Tibial nerve (tissue), 4 donors: ENCODE measurements at places on chromosomes 4 and X. TPM values are rescaled to one million over a fixed set of nuclear protein-coding genes. Genes with fewer than 3 reads are reported as not detected.

Gene SPANXD
- not detected for total RNA-seq

Gene PGRMC2
- 21.8 TPM for total RNA-seq

GRCh38 chr4:171017593-171017992 lies 795.6 kb upstream of the GALNTL6 start:
- no peaks in the 10 kb centered on the region for H3K4me1 ChIP-seq
- no peak for DNase-seq
- H3K36me3 ChIP-seq = no peaks in the 10 kb centered on the region
- no peak overlapping the region for H3K4me3 ChIP-seq

DNA sequence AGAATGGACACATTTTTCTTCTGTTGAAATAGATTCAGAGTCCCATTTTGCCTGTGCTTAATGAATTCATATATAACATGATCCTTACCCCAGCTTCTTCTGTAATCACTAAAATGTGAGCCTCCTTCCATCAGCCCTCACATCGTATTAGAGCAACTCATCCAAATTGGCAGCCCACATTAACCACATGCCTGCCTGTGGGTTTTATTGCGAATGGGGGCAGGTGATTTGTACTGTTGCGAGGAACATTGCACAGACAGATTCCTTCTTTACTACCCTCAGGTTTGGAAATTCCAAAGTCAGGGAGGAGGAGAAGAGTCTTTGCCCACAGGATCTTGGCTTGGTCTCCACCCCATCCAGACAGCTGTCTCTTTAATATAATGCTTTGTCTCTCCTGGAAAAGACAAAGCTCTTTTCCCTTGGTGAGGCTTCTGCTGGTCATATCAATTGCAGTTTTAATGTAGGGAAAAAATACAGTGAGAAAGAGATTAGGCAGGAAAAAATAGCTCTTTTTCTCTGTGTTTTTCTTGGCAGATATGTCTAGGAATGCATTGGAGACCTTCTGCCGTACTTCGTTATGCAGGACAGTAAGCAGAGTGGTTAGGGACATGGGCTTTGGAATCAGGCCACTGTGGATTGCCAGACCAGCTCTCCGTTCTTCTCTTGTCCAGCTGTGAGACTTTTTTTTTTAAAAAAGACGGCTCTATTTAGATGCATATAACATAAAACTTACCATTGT lies 371.2 kb downstream of the AFF2 start:
- no peaks in the 10 kb centered on the region for H3K36me3 ChIP-seq
- H3K4me1 ChIP-seq = no peaks in the 10 kb centered on the region
- H3K27ac ChIP-seq = no peak overlapping the region
- no peak for DNase-seq

Gene PRKG2
- total RNA-seq = 0.30 TPM

- no peaks in the 10 kb centered on the region for H3K27me3 ChIP-seq
- no peaks in the 10 kb centered on the region for H3K4me1 ChIP-seq
- H3K36me3 ChIP-seq = no peaks in the 10 kb centered on the region
Measured at GRCh38 chr4:113828702-113829101, 67.2 kb upstream of the CAMK2D start.

Gene CYP4V2
- 56.6 TPM for total RNA-seq

DNA sequence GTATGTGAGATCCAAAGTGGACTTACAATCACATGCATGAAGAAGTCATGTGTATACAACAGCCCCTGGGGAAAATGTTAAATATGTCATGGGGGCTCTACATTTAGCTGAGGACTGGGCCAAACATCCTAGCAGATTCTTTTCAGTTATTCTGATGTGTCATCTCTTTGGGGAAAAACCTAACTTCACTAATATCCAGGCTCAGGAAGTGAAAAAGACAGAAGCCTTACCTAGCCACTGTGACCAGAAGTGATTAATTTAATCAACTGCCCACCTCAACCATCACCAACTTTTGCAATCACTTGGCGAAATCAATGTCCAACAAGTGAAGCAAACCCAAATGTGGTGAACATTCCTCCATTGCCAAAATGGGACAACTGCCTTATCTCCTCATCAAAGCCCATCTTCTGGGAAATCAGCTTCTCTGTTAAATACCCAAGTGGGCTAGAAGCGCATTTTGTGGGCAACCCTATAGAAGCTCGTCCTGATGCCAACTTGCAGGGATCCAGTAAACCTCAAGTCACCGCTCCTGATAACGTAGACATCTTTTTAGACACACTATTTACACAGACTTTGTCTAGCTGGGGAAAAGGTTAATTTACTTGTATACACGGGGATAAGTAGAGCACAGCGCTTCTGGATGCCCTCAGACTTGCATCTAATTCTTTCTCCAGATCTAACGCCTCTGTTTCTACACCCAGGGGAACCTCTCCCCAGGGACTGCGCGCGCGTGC lies 1.4 kb upstream of the HHIP start:
- H3K27me3 ChIP-seq = no peaks in the 10 kb centered on the region
- peak overlapping the region; percentile 66 for H3K4me3 ChIP-seq
- no peak for DNase-seq
- no peaks in the 10 kb centered on the region for H3K36me3 ChIP-seq
- H3K4me1 ChIP-seq = peaks cover 30% of the 10 kb centered on the region

DNA sequence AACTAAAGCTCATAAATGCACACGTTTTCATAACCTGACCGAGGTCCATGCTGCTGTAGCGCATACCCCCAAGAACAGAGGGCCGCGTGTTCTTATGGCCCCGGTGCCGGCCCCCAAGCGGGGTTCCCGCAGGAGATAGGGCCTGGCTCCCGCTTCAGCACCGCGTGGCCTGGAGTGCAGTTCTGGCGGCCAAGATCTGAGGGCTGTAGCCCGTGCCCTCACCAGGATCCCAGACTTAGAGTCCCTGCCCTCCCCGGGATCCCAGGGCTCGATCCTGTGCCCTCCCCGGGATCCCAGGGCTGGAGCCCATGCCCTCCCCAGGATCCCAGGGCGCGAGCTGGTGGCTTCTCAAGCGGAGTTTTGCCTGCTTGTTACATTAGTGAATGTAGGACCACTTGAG lies 1.0 kb upstream of the GRPEL1 start:
- H3K27me3 ChIP-seq = no peaks in the 10 kb centered on the region
- DNase-seq = no peak

Gene ODAPH
- total RNA-seq = not detected

GRCh38 chrX:10892621-10893225 lies 218.4 kb upstream of the HCCS start:
- H3K4me1 ChIP-seq = no peaks in the 10 kb centered on the region
- no peaks in the 10 kb centered on the region for H3K27me3 ChIP-seq
- no peak for DNase-seq
- H3K4me3 ChIP-seq = no peak overlapping the region
- no peak overlapping the region for H3K27ac ChIP-seq

Gene MTNR1A
- not detected for total RNA-seq

DNA sequence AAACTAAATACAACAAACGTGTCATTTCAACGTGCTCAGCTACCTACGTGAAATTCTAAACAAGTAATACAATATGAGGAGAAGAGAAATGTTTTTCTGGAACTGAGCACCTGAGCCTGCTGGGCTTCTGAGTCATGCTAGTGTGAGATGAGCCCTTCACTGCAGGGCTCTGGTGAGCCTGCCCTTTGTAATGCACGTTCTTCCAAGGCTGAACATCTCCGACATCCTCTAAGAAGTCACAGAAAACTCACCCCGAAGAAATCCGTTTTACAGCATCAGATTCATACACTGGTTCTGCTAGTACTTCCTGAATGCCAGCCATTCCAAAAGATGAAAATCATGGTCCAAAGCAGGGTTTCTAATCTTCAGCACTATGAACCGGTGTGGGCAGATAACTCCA lies 157.1 kb downstream of the AMELX start:
- H3K27me3 ChIP-seq = no peaks in the 10 kb centered on the region
- H3K36me3 ChIP-seq = no peaks in the 10 kb centered on the region
- no peaks in the 10 kb centered on the region for H3K4me1 ChIP-seq
- no peak for DNase-seq

DNA sequence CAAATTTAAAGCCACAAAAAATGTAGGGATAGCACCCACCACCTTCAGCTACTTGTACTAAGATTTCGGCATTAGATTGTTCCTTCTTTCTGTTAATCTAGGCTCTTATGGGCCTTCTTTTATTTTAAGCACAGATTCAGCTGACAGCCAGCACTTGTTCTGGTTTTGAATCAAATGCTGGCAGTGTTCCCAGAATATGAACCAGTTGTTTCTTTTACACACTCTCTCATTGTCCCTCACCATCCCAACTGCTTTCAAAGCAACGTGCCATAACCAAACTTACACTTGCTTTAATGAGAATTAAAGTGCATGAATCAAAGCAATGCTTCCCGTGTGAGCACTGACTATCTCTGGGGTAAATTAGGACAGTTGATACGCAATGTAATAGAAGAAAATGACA lies 744.5 kb upstream of the FAM241A start:
- peak overlapping the region; percentile 2 for H3K27ac ChIP-seq
- no peaks in the 10 kb centered on the region for H3K4me1 ChIP-seq
- no peak for DNase-seq
- H3K27me3 ChIP-seq = no peaks in the 10 kb centered on the region

DNA sequence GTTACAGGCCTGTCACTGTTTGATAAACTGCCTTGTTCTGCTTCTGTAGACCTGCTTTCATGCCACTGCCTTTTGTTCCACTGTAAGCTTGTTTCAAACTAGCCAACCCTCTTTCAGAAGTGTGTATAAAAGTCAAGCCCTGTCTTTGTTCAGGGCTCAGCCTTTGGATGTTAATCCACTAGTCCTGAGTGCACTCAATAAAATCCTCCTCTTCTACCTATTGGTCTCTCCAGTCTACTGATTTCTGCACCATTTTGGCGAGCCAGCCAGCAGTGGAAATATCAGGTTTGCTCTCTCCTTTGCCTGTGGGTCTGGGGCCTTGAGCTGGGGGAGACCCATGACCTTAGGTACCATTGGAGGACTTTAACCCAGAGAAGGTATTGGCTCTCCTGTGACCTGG lies 901.6 kb upstream of the NDST4 start:
- H3K36me3 ChIP-seq = no peaks in the 10 kb centered on the region
- no peak for DNase-seq
- H3K27me3 ChIP-seq = no peaks in the 10 kb centered on the region

GRCh38 chr4:1556541-1557220 lies 127.4 kb downstream of the FAM53A start:
- H3K4me1 ChIP-seq = no peaks in the 10 kb centered on the region
- no peak overlapping the region for H3K4me3 ChIP-seq
- no peak for DNase-seq
- no peaks in the 10 kb centered on the region for H3K36me3 ChIP-seq

Gene GAB1
- total RNA-seq = 94.6 TPM

Gene HELT
- not detected for total RNA-seq

GRCh38 chr4:26000274-26000950 lies 86.4 kb downstream of the SMIM20 start:
- H3K27me3 ChIP-seq = no peaks in the 10 kb centered on the region
- H3K36me3 ChIP-seq = no peaks in the 10 kb centered on the region
- H3K4me1 ChIP-seq = no peaks in the 10 kb centered on the region
- no peak overlapping the region for H3K27ac ChIP-seq
- no peak overlapping the region for H3K4me3 ChIP-seq
- DNase-seq = no peak

Gene HSD17B13
- 1.2 TPM for total RNA-seq

DNA sequence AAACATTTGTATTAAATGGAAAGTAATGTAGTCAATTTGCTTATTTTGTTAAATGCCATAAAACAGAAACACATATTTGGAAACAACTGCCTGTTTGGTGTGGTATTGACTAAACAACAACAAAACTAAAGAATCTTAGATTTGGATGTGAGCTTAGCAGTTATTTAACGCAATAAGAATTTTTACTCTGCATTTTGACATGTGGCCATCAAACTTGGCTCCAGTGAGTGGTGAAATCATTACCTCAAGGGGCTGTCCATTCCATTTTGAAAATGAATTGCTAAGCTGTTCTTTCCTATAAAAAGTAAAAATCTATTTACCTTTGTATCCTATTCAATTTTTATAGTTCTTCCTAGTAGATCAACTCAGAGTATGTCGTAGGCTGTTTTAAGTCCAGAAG lies 84.2 kb downstream of the DKK2 start:
- H3K27ac ChIP-seq = no peak overlapping the region
- no peaks in the 10 kb centered on the region for H3K4me1 ChIP-seq
- H3K27me3 ChIP-seq = no peaks in the 10 kb centered on the region
- no peaks in the 10 kb centered on the region for H3K36me3 ChIP-seq
- no peak for DNase-seq
- H3K4me3 ChIP-seq = no peak overlapping the region
